ENCODE measurements at places on chromosomes 6 and 20.
A peak's percentile ranks its signal among the peaks of the same experiment; 100 is the strongest.

DNA sequence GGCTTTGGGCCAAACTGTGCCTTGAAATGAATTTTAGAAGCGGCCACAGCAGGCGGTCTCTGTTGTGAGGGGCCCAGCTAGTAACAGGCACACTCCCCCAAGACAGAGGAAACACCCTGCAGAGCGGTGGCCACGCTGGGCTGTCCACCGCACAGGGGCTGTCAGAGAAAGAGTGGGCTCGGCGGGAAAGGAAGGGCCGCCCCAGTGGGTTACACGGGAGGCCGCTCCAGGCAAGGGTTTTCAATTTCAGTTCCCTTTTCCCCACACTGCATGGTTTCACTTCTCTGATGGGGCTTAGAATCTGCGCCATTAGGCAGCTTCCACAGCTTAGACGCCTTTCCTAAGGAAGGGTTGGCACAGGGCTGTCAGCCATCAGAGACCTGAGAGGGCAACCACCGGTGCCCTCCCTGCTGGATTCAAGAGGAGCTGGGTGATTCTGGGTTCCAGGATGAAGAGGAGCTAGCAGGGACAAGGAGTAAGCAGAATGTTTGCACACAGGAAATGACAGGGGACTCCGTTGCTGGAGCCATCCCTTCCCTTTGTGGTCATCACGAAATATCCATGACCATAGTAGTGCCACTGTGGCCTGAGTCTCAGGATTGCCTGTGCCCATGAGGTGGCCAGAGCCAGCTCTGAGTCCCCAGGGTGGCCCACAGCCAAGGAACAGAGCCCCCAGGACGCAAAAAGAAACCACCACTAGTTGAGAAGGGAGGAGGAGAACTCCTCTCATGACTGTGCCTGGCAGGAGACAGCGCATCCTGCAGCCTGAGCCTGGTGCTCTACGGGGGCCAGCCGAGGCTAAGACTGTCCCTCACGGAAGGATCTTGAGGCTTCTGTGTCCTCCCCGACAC lies 282.7 kb downstream of the NRN1 start:
- DNase-seq = no peak

DNA sequence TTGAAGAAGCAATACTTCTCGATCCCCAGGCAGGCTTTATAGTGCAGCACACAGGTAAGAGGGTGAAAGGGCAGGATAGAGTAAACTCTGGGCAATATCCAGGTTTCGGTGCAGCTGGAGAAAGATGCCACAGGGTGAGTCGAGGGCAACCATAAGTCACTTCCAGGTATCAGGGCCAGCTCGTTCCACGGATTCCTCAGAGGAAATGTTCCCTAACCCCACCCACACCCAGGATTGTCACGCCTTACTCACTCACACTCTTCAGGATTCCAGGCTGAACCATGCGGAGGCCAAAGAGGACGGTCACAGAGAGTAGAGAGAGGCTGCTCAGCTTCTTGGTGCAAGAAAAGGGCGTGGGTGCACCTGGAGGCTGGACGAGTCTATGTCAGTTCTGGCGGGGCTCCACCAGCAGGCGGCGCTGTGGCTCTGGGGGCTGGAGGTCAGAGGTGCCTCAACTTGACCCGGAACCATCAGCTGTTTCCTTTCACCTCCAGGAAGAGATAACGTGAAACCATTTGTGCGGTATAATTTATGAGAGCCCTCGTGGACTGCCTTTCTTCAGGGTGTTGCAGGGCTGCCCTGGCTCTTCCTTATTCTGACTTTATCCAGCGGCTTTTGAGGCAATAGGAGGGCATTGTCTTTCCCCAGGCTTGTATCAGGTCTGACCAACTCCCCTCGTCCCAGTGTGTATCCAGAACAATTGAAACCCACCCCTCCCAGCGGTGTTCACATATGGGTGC lies 14.5 kb upstream of the WFDC12 start:
- no peak for DNase-seq

- no peak for DNase-seq
Measured at GRCh38 chr6:16939839-16940238, 162.0 kb upstream of the STMND1 start.

GRCh38 chr20:51985013-51985415 lies 182.7 kb upstream of the SALL4 start:
- DNase-seq = peak; percentile 93

- DNase-seq = no peak
Measured at GRCh38 chr6:4814212-4814611, 38.0 kb downstream of the CDYL start.

GRCh38 chr6:21507811-21508210 lies 85.7 kb upstream of the SOX4 start:
- no peak for DNase-seq

- DNase-seq = no peak
Measured at GRCh38 chr20:20463933-20464374, 96.0 kb downstream of the INSM1 start.

DNA sequence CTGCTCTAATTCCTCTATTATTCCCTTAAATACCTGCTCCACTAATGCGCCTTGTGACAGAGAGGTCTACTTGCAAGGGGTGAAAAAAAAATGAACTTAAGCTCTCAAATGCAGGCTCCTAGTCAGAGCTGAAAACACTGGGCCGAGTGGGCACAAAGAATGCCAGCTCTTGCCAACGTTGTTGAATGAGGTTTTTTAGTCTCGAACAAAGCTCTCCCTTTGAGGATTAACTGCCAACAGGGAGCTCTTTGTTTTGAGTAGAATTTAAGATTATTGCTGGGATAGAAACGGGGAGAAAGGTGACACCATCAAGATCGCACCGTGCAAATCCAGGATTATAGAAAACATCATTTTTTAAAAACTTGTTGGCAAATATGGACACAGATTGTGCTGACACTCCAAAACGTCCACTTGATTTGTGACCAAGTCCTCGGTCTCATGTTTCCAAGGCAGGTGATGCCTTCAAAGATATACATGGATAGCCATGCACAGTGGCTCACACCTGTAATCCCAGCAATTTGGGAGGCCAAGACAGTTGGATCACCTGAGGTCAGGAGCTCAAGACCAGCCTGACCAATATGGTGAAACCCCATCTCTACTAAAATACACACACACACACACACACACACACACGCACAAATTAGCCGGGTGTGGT lies 163.2 kb downstream of the BMP7 start:
- DNase-seq = no peak

Measured in GM04504 (cell line).